Bronchial smooth muscle cell (primary cell): ENCODE measurements at places on chromosomes 2 and 18. TPM values are rescaled to one million over a fixed set of nuclear protein-coding genes. Genes with fewer than 3 reads are reported as not detected.

The GRP gene
- total RNA-seq: not detected in 2 replicates

The AFG3L2 gene
- 32.7 and 40.4 TPM in 2 replicates for total RNA-seq

The SLC5A7 gene
- total RNA-seq: not detected in 2 replicates

The MALL gene
- total RNA-seq: 13.4 and 45.7 TPM in 2 replicates

The STARD6 gene
- 0.17 and 0.32 TPM in 2 replicates for total RNA-seq

The SOS1 gene
- total RNA-seq: 14.7 and 31.0 TPM in 2 replicates

The DCDC2C gene
- total RNA-seq: not detected in 2 replicates

The ESPNL gene
- total RNA-seq: 0.60 and 2.7 TPM in 2 replicates

The RND3 gene
- total RNA-seq: 213 and 557 TPM in 2 replicates

The CIB4 gene
- total RNA-seq: not detected in 2 replicates

The MXD1 gene
- total RNA-seq: 2.9 and 3.3 TPM in 2 replicates

The KCNJ13 gene
- total RNA-seq: not detected in 2 replicates

The RNF125 gene
- total RNA-seq: 1.0 and 2.5 TPM in 2 replicates

The RAB6C gene
- not detected in 2 replicates for total RNA-seq

The ERFE gene
- 0.32 and 1.3 TPM in 2 replicates for total RNA-seq

The IL18R1 gene
- 1.0 and 1.3 TPM in 2 replicates for total RNA-seq

The NTSR2 gene
- under 0.01 TPM in 1 of 2 replicates, not detected in the other for total RNA-seq

The ZAP70 gene
- 0.09 and 0.16 TPM in 2 replicates for total RNA-seq

The CHST9 gene
- total RNA-seq: not detected in 2 replicates

The POTEI gene
- under 0.01 TPM in 1 of 2 replicates, not detected in the other for total RNA-seq

The UGGT1 gene
- 51.1 and 52.8 TPM in 2 replicates for total RNA-seq

The PLEKHA3 gene
- 2.5 and 4.6 TPM in 2 replicates for total RNA-seq

The GPR155 gene
- total RNA-seq: 1.2 and 1.7 TPM in 2 replicates

The FOXD4L1 gene
- under 0.01 TPM in 1 of 2 replicates, not detected in the other for total RNA-seq

The GALNT13 gene
- total RNA-seq: under 0.01 TPM in 1 of 2 replicates, not detected in the other

The DSG1 gene
- not detected in 2 replicates for total RNA-seq
